ENCODE measurements at places on chromosomes 3 and 15.

- DNase-seq, result no peak
Observed at GRCh38 chr3:24704496-24704895, 209.8 kb upstream of the THRB start.

- no peak for DNase-seq
Observed at GRCh38 chr15:32743411-32744140, 25.8 kb downstream of the GREM1 start.

GRCh38 chr15:80182611-80183261 is 29.9 kb downstream of the FAH start:
- no peak for DNase-seq

- DNase-seq, result no peak
Observed at GRCh38 chr3:190338717-190339116, 16.5 kb upstream of the CLDN1 start.

- DNase-seq, result no peak
Observed at GRCh38 chr3:128276146-128276435, 122.8 kb downstream of the EEFSEC start.

DNA sequence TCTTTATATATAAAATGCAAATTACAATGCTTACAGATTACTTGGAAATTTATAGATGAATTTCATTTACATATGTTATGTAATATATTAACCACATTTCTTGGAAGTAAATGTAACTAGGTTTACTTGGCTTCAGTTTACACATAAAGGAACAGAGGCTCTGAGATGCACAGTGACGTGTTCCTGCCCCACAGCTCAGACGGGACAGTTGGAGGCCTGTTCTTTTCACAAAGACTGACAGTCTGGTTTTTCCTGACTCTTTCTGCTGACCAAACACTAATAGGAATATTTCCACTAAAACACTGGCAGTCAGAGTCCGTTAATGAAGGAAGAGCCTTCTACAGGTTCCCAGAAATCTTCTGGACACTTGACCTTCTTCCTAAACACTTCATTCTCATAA is 336.1 kb downstream of the MFSD1 start:
- DNase-seq, result no peak

DNA sequence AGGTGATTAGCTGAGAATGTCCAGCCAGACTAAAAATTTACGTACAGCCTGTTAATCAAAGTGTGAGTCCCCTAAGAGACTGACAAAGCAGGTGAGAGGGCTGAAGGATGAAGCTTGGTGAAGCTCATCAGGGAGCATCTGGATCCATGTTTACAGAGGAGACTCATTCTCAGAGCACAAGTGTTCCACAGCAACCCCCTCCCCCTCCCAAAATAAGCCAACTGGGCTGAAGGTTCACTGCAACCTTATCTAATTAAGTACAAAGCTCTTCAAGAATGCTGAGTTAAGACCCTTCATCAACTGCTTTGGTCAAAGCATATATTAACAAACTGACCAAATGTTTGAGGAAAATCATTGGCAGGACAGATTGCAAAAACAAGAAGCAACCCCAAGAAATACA is 262.6 kb upstream of the ZNF385D start:
- DNase-seq, result no peak

DNA sequence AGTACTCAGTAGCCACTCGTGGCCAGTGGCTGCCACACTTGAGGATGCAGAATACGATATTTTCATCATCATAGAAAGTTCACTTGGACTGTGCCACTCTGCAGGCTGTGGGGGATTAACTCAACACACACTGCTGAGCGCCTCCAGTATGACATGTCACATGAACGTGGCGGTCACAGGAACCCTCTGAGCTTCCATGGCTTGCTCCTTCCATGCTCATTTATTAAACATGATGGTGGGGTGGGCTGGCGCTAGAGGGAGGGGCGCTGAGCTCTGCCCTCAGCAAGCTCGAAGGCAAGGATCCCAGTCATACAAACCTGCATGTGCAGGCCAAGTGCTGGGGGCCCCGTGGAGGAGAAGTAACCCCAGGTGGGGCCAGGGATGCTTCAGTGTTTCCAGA is 85.5 kb downstream of the WNT7A start:
- no peak for DNase-seq

Measured in HAP-1 (cell line).